ENCODE measurements at places on chromosomes 7 and 10.

GRCh38 chr7:155007947-155008346 is 5.0 kb upstream of the PAXIP1 start:
- DNase-seq: no peak

GRCh38 chr10:29534590-29534989 is 100.2 kb downstream of the SVIL start:
- DNase-seq: no peak

DNA sequence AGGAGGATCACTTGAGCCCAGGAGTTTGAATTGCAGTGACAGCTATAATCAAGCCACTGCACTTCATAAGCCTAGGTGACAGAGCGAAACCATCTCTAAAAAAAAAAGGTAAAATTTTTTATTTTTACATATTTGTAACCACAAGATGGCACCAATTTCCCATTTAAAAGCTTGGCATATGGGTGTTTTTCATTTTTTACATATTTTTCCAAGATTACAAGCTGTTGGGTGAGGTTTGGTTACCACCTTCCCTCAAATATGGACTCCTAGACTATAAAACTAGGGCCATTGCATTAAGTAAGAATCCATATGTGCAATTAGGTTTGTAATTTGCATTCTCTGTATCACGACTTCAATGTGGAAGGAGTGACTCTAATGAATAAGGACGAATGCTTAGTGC is 129.3 kb upstream of the ACBD5 start:
- DNase-seq: no peak

DNA sequence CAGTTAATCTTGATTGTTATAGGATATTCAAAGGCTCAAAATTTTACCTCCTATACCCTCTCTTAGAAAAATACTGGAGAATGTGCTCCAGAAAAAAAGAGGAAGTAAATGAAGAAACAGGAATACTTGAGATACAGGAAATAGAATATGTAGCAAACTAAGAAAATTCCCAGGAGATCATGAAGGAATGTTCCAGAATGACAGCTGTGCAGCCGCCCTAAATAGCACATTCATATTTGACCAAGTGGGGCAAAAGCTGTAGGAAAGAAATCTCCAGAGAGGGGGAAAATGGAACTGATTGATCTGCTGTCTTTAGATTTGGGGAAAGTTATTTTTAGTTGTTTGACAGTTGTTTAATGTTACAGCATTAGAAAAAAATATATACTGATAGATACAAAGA is 46.2 kb upstream of the ZEB1 start:
- DNase-seq: no peak

- DNase-seq: no peak
Observed at GRCh38 chr7:156218544-156219306, 406.5 kb upstream of the SHH start.

DNA sequence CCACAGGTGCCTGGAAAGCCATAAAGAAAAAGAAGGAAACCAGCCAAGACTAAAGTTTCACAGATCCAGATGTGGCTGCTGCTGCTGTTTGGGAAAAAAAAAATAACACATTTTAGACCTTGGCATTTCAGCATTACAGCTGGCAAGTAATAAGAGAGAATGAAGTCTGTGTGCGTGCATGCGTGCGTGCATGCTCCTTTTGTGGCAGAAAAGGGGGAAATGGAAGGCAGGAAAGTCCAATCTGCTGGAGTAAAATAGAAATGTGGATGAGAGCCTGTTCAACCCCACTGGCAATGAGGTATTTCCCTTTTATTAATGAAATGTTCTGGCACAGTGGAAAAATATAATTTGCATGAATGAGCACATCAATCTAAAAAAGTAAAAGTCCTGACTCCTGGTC is 137.0 kb upstream of the SEMA3A start:
- no peak for DNase-seq

GRCh38 chr10:108392286-108392685 is 1227.8 kb upstream of the SORCS1 start:
- DNase-seq: no peak

GRCh38 chr7:70346844-70347462 is 748.7 kb downstream of the AUTS2 start:
- DNase-seq: no peak

DNA sequence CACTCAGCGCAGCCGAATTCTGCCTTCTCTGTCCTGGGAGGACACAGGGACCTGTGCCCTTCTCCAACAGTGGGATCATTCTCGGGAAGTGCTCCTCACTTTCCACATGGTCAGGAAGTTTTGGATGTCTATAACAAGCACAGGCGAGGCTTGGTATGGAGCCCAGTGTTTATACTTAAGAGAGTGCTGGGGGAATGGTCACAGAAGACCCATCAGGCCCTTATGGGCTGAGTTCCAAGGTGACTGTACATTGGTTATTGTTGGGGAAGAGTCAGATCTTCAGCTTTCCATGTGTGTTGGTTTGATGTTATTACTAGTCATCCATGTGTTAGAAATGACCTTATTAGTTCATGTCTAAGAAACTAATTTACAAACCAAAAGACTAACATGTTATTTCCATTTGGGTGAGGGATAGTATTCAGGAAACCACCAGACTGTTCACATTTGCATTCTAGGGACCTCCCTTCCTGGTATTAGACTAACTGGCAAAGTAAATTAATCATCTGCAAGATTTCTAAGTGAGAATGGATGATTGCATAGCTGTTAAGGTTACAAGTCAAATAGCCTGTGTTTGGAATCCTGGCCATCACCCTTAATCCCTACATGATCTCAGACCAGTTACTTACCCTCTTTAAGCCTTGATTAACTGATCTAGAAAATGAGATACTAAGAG is 834.2 kb downstream of the LRMDA start:
- DNase-seq: no peak

GRCh38 chr7:35555934-35556333 is 139.0 kb downstream of the HERPUD2 start:
- no peak for DNase-seq

GRCh38 chr7:106048706-106049020 is 63.4 kb downstream of the SYPL1 start:
- no peak for DNase-seq

- DNase-seq: no peak
Observed at GRCh38 chr7:105512926-105513526, 9.0 kb downstream of the PUS7 start.

- peak; percentile 17 for DNase-seq
Observed at GRCh38 chr10:29266641-29267040, 22.2 kb upstream of the LYZL1 start.

DNA sequence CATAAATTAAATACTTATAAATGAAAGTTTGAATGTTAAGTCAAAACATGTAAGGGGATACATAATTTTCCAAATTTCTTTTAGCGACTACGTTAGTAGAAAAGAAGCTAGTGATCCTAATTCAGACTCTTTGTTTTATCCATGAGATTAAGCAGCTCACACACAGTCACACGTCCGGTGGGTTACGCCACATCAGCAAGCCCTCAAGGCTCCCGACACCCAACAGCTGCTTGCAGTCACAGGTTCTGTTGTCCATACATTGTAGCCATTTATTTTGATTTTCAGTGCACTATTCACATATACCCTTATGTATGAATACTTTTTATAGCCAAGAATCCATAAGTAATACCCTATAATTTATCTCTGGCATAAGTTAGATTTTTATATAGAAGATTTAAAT is 39.5 kb downstream of the XRCC2 start:
- DNase-seq: no peak

GRCh38 chr10:70320751-70321150 is 36.9 kb upstream of the NPFFR1 start:
- no peak for DNase-seq

DNA sequence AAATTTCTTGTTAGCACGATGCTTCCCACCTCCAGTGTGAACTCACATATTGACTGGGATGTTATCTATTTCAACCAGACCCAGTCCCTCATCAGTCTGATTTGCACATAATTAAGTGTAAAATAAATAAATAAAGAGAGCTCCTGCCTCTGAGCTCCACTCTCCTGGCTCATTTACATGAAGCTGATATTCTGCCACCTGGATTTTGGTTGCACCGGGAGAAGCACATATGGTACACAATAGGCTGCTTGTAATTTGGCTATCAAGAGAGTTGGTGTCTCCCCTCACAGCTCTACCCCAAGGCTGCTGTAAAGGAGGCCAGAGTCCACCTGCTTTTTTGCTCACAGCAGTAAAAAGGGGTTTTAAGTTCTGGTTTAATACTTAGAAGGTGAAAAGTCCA is 610.5 kb downstream of the KCNMA1 start:
- DNase-seq: no peak

DNA sequence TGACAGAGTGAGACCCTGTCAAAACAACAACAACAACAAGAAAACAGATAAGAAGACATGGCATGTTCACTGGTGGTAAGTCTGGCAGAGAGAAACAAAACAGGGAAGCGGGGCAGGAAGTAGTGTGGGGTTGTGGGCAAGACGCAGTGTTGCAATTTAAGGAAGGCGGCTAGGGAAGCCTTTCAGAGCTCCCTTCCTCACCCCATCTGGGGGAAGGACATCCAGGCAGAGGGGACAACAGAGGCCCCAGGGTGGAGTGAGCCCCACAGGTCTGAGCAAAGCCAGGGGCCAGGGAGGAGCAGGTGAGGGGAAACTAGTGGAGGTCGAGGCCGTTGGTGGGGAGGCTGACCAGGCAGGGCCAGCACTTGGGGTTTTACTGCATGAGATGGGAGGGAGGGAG is 16.8 kb downstream of the LAT2 start:
- DNase-seq: peak; percentile 15

GRCh38 chr7:150972023-150972468 is 6.1 kb downstream of the KCNH2 start:
- DNase-seq: peak; percentile 82

DNA sequence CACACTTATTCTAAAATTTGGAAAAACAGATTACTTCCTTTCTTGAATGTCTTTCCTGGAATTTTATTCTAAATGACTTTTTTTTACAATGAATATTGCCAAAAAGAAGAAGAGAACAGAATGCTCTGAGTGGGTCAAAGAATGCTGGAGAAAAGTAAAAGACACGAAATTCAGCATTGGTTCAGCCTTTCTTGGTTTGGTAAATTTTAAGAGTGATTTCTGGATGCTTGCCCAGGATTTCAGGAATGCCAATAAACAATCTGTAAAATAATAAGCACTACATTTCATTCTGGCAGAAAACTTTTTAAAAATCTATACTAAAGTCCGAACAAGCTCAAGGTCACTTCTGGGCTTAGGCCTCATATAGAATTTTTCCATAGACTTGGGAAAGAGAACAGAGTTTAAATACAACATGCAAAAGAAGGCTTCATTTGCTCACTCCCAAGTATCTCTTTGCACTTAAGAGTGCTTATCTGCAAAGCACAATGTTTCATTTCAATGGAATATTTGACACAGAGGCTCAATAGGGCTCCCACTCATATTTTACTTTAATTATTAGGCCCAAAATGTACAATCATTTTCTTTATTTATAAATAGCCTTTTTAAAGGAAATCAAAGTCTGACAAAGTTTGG is 359.5 kb upstream of the ANKRD30A start:
- no peak for DNase-seq

GRCh38 chr10:71798308-71798624 is 24.9 kb upstream of the VSIR start:
- DNase-seq: no peak

- DNase-seq: no peak
Observed at GRCh38 chr10:6342096-6342685, 139.5 kb downstream of the PFKFB3 start.

DNA sequence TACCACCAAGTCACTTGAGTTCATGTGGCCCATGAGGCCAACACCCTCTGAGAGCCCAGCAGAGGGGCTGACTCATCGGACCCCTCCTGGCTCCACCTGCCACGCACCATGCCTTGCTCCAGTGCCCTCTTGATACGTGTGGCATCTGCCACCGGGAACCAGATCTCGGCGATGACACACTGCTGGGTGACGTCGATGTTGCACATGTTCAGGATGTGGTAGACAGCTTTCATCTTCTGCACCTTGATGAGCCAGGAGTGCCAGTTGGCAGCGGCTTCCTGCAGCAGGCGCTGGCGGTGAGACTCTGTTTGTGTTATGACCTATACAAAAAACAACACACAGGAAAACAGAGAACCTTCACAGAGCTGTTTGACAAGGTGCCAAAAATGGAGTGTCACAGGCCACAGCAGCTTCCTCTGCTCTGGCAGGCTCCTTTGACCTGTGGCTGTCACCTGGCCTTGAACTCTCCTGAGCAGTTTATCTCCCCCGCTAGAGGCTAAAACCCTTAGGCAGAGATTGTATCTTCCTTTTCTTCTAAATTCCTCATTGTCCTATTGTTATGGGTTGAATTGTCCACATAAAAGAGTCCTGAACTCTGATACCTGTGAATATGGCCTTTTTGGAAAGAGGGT is 45.2 kb upstream of the TMEM213 start:
- DNase-seq: no peak

DNA sequence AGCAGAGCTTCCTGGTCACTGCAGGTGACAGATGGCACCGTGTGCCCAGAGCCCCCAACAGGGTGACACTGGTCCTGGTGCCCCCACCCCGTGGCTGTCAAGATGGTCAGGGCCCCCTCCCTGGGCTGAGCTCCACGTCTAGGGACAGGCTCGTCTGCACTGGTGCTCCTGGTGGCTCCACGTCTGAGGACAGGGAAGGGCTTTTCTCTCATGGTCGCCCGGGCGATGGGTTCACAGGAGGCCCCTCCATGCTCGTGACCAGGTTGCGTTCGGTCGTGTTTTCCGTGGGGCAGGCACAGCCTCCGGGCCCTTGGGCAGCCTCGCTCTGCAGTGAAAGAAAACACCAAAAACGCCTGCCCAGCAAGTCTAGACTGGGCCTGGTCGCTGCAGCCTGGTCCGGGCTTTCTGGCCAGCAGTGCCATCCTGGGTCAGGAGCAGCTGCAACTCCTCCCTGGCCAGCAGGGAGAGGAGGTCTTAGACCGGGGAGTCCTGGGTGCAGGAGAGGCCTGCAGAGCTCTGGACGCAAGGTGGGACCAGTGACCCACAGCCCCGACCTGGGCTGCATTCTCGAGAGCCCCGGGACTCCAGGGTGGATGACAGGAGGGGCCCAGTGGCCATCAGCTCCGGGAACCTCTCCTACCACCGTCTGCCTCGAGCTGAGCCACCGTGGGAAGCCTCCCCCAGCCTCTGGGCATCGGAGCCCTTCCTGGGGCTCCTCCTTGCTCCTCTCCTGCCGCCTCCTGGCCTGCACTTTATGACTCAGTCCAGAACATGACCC is 27.9 kb upstream of the UTF1 start:
- no peak for DNase-seq

DNA sequence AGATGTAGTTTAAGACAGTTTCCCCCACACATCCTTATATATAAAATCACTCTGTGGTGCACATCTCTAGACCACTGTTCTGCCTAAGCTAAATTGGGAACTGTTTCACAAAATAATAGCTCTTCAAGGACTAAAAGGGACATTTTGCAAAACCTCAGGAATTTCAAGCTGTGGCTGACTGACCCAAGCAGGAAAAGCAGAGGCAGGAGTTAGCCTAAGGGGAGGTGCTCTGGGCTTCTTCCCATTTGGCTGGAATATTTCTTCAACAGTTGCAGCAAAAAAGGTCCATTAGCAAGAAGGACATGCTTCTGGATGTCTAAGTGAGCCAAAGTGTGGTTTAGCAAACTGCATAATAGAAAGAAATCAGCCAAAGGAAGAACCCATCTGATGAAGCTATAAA is 551.2 kb upstream of the ANKRD30A start:
- DNase-seq: no peak
